Cardiac muscle cell (in vitro differentiated cells and primary cell): ENCODE measurements at places on chromosomes 12 and 14.

DNA sequence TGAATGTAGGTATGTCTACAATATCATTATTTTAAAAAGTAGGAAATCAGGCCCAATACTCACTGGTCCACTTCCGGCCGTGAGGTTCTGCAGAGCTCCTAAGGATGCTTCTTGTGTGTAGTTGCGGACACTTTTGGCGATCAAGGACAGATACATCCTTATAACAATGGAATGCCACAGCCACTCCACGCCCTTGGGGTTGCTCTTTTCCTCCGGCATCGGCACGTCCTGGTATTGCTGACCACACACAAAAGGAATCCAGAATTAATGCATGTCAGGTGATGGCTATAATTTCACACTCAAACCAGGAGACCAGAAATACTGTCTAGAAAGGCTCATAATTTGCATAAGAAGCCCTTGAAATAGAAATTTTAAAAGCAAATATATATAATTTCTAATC, 65.6 kb upstream of the YARS2 start:
- peak; percentile 30 for DNase-seq

DNA sequence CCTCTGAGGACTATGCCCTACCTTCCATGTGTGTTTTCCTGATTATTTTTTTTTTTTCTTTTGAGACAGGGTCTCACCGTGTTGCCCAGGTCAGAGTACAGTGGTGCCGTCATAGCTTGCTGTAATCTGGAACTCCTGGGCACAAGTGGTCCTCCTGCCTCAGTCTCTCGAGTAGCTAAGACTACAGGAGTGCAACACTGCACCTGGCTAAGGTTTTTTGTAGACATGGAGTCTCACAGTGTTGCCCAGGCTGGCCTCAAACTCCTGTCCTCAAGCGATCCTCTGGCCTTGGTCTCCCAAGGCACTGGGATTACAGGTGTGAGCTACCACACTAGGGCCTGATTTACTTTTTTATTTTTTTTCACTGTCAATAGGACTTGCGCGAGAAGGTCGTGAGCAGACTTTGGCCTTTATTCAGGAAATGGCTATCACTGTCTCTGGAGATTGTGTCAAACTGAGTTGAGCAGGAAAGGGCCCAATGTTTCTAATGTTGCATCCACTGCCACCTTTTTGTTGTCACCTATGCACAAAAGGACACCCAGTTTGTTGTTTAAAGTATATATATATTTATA, 47.7 kb downstream of the FLRT2 start:
- DNase-seq, result no peak

DNA sequence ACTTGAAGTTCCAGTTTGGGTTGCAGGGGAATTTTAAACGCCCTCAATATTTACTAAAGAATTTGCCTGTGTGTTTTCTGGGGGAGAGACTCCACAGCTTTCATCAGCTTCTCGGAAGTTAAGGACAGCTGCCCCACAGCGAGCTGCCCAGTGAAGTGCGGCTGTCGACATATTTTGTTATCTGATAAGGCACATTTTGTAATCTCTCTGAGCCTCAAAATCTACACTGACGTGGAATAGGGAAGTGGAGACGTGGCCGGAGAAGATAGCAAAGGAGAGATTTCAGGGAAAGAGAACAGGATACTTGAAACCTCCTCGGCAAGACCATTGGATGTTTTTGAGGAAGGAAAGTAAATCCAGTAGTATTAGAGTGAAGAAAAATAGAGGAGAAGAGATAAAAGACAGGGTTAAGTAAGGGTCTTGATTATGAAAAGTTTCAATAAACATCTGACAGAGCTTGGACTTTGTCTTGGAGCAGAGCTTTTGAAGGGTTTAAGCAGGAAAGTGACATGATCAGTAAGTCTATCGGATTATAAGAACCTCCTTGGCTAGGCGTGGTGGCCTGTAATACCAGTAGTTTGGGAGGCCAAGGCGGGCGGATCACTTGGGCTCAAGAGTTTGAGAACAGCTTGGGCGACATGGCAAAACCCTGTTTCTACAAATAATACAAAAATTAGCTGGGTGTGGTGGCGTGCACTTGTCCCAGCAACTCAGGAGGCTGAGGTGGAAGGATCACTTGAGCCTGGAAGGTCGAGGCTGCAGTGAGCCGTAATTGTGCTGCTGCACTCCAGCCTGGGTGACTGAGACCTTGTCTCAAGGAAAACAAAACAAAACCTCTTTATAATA, 1.1 kb downstream of the POLR3B start:
- DNase-seq, result no peak

DNA sequence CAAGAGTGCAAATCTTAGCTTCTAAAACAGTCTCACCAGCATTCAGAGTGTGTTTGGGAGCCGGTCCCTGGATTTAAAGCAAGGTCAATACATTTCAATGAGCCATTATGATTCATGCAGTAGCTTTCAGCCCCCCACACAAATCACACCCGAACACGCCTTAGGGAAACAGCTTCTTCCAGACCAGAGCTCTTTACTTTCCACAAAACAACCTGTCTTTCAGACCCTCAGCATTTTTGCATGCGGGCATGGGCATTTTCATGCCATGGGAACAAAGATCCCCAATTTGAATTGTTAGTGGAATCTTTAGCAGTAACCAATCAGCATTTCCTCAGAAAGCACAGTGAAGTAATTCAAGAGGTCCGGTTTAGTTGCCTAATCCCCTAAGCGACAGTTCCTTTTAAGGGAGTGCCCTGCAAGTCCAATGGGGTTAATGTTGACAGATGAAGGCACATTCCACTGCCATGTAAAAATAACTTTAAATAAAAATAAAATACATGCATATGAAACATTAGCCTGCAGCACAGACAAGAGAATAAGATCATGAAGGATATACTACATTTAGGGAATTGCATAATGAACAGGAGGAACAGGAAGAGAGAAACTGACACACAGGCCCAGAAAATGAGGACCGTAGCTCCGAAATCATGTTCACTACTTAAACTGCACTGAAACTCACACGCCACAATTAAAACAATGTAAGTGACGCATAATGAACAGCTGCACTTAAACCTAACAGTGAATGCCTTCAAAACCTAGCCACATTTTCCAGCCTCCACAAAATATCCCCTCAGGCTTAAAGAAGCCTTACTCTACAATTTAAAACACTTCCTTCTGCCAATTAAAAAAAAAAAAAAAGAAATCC, 4.0 kb downstream of the VPS37B start:
- peak; percentile 85 for DNase-seq

DNA sequence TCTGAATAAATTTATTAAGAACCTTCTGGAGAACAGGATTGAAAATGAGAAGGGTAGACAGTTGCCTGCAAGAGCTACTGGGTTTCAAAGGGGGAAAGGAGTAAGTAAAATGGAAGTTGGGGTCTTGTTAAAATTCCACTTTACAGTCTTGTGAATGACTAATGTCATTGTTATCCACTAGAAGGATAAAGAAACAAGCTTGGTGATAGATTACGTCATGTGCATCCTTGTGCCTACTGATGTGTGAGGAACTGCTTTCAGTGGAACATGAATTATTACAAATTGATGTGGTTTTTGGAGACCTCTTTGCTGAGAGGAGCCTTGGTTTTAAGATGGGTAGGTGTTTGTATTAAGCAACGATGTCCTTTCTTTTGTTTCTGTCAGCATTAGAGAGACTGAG, 272.5 kb upstream of the PRICKLE1 start:
- no peak for DNase-seq

GRCh38 chr14:31566456-31566855, 5.3 kb downstream of the NUBPL start:
- DNase-seq, result no peak

DNA sequence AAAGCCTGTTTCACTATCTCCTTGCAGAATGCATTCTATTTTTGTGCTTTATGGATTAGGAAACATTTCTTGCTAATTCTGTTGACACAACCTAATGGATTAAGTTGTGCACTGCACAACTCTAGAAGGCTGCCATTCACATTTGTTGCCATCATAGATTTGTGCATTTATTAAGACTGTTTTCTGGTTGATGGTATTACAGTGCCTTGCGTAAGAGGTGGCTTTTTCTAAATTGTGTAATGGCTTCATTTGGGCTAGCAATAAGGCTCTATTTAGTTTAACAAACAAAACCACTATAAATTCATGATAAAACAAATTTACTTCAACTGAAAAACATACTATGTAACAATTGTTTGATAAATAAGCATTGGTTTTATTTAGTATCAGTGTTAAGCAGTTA, 175.9 kb downstream of the TRHDE start:
- no peak for DNase-seq
